CD4-positive, alpha-beta T cell treated with Interleukin-4 for 1 hour (primary cell): ENCODE measurements at places on chromosomes 16 and 17.

- peak; percentile 35 for DNase-seq
Measured at GRCh38 chr16:75380870-75381269, 52.4 kb downstream of the CFDP1 start.

GRCh38 chr17:70775679-70776078 is 606.3 kb downstream of the KCNJ2 start:
- DNase-seq: no peak

DNA sequence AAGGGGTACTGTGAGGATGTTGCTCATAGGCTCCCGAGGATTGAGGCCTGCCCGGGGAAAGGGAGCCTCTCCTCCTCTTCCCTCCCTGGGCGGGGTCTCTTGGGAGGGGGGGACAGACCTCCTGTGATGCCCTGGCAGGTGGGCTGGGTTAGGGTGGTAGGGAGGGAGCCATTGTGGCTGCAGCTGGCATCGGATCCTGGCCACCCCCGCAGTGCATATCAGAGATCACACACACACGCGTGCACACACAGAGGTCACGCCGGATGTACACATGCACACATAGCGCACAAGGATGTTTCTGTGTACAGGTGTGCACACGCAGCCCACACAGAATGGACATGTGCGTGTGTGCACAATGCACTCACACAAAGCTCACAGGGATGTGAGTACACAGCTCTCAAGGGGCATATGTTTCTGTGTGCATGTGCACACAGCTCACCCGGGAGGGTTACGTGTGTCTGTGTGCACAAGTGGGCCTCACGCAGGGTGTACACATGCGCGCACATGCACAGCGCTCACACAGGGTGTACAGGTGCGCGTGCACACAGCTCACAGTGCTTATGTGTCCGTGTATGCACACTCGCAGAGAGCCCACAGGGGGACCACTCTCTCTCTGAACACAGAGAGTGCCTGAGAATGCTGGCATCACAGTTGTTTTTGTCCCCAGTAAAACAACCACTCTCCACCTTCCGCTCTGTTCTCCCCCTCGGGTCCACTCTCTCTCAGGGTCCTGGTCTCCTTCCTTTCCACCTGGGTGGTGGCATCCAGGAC is 2.4 kb downstream of the GJD3 start:
- no peak for DNase-seq

GRCh38 chr17:81066771-81067315 is 31.9 kb downstream of the BAIAP2 start:
- DNase-seq: no peak

GRCh38 chr17:6444571-6445335 is 498 bp downstream of the PIMREG start:
- DNase-seq: no peak

DNA sequence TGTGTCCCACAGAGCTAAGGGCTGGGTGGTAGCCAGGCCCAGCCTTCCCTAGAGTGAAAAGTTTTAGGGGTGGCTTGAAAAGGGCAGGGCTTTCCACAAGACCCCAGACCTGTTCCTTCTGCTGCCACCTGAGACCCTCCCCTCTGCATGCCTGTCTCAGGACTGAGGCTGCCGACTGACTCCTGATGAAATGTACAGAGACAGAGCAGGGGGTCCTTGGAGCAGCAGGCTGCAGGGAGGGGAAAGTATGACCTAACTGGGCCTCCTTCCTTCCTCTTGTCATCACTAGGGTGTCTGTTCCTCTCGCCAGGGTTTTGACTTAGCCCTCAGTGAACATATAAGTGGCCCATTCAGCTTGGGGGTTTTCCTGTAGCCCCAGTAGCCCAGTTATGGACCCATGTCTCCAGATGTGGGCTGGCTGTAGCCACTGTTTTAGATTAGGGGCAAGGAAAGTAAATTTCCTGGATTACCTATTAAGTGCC is 14.9 kb upstream of the NFATC3 start:
- no peak for DNase-seq
